ENCODE measurements at places on chromosomes 2 and 18. TPM values are rescaled to one million over a fixed set of nuclear protein-coding genes. Genes with fewer than 3 reads are reported as not detected.

Gene MGAT4A
- total RNA-seq, result 1.7 TPM

Gene C2orf81
- total RNA-seq, result 1.6 TPM

Gene CYP27A1
- 5.8 TPM for total RNA-seq

Gene LOXL3
- 12.4 TPM for total RNA-seq

Gene CCDC74B
- total RNA-seq, result 8.6 TPM

DNA sequence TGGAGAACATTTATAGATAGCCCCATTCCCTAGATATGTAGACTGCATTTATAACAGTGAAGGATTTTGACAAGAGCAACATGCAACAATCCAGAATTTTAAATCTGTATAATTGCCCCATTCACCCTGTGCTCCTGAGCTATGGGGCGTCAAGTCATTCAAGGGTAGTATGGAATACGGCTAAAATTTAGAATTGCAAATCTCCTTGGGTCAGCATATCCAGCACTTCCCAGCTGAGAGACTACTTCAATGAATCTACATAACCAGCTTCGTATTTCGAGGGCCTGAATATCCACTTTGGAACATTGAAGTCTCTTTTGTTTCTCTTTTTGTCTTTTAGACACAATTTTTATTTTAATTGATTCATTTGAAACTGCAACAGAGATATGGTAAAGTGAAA is 28.4 kb upstream of the ACVR1C start:
- no peak for DNase-seq

- DNase-seq, result no peak
Measured at GRCh38 chr2:190415794-190416775, 7.9 kb downstream of the MFSD6 start.

GRCh38 chr2:159856760-159857159 is 58.8 kb upstream of the CD302 start:
- no peak for DNase-seq

DNA sequence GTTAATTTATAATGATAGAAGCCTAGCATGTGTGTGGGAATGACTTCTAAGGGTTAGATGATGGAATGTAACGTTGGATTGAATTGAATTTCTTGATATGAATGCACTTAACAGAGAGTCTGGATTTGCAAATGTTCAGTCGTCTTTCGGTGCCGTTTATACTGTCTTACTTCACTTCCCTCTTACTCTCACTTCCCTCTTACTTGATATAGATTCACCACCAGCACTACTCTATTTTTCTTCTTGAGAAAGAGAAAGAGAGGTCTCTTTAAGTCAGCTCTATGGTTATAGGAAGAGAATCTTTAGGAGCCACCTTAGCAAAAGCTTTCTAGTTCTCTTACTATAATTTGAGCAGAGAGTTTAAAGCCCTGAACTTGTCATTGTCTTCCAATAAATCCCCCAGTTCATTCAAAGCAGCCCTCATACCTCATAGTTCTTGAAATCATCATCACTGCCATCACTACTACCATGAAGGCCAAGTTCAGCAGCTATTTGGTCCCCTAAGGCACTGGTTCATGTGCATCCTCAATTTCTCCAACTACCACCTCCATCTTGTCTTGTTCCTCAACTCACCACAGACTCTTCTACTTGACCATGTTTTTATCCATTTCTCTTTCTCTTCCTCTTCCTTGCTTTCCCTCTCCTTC is 501.7 kb upstream of the TCF4 start:
- no peak for DNase-seq

DNA sequence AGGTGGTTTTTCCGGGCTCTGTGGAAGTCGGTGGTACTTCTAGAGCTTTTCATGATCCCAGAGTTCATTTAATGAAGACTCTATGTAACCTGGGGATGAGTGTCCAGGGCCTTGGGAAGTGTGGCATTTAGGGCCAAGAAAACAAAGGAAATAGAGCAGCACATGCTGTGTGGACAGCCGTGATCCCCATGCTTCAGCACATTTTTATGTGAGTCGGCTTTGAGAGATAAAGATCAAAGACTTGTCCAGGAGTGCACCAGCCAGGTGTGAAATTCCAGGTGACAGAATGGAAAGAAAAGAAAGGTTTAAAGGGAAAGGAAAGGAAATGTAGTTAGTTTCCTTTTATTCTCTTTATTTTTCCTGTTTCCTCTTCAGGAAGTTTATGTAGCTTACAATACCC is 258.0 kb upstream of the NRP2 start:
- DNase-seq, result no peak

GRCh38 chr18:58599106-58599505 is 29.8 kb downstream of the ALPK2 start:
- peak; percentile 31 for DNase-seq

DNA sequence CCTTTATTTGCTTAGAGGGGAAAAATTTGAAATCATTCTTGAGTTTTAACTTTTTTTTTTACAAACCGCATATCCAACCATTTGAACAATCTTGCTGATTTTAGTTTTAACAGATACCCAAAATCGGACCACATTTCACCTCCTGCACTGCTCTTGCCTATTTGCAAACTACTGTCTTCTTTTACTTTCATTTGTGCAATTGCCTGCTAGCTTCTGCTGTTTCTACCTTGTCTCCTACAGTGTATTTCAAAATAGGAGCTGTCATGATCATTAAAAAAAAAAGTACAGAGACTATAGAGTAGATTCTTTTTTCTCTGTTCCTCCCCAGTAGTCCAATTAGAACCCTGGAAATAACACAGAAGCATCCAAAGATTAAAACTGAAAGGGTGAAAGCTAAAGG is 1081.2 kb downstream of the SOCS6 start:
- DNase-seq, result no peak

DNA sequence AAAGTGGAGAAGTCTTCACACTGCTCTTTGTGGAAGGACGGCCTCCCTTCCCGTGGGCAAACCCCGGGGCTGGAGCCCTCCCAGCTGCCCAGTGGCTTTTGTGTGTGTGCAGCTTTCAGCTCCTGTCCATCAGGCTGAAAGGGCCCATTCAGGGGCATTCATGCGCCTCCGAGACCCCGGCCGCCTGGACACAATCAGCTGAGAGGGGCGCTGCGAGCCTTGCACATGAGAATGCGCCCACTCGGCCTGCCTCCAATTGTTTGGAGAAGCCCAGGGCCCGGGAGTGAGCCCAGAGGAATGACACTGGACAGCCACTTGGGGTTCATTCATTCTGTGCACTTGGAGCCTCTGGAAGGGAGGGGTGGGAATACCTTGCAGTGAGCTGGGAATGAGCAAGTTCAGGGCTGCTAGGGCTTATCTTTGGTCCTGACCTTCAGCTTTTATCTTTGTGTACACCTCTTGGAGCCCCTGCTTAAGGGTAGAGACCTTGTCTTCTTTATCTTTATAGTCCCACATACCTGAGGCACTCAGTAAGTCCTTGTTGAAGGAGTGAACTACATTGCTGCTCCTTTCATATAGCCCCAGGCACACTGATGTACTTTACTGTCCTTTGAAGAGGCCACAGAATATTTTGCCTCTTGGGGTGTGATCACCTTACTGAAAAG is 56.5 kb downstream of the TCF7L1 start:
- DNase-seq, result no peak

DNA sequence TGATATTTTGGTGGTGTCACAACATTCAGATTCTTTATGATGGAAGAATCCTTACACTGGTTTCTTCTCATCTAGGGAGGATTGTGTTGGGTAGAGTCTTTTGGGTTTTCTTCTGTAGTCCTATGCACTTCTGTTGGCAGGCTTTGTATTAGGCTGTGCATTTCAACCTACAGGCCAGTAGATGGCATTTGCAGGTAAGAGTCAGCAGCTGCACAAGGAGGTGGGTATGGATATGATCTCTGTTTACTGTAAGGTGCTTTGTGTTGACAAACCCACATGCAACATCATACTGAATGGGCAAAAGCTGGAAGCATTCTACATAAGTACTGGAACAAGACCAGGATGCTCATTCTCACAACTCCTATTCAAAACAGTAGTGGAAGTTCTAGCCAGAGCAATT is 656.8 kb downstream of the METTL4 start:
- peak; percentile 56 for DNase-seq

DNA sequence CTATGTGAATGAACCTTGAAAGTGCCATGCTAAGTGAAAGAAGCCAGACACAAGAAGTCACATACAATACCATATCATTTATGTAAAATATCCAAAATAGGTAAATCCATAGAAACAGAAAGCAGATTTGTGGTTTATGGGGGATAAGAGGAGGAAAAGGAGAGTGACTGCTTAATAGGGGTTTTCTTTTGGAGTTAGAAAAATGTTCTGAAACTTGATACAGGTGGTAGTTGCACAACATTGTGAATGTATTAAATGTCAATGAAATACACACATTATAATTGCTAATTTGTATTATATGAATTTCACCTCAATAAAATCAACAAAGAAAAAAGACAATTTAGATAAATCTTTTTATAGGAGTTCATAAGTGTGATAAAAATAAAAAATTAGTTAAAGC is 37.1 kb downstream of the MEMO1 start:
- DNase-seq, result no peak

- DNase-seq, result peak; percentile 69
Measured at GRCh38 chr2:197708331-197708730, 3.2 kb downstream of the MARS2 start.

DNA sequence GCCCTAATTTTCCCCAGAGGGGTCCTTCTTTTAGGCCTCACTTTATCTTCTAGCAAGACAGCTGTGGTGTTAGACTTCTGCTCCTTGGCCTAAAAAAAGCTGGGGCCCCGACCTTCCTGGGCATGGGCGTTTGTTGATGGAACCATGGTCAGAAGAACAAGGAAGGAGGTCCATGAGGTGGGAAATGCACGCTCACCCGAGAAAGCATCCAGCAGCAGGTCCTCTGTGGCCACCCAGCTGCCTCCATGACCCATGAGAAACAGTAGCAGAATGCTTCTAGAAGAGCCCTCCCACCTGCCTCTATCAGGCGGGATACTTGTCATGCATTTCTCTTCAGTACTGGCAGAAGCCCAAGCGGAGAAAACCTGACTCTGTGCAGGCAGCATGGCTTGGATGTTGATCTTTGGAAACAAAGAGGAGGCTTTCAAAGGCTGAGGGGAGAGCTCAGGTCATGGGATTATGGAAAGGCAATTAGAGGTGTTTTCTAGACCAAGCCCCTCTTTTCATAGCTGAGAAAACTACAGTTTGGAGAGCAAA is 249.1 kb downstream of the FAM210A start:
- DNase-seq, result no peak

- DNase-seq, result no peak
Measured at GRCh38 chr2:202001826-202002225, 31.8 kb upstream of the FZD7 start.

GRCh38 chr2:70118798-70119454 is 31.6 kb downstream of the PCBP1 start:
- no peak for DNase-seq

DNA sequence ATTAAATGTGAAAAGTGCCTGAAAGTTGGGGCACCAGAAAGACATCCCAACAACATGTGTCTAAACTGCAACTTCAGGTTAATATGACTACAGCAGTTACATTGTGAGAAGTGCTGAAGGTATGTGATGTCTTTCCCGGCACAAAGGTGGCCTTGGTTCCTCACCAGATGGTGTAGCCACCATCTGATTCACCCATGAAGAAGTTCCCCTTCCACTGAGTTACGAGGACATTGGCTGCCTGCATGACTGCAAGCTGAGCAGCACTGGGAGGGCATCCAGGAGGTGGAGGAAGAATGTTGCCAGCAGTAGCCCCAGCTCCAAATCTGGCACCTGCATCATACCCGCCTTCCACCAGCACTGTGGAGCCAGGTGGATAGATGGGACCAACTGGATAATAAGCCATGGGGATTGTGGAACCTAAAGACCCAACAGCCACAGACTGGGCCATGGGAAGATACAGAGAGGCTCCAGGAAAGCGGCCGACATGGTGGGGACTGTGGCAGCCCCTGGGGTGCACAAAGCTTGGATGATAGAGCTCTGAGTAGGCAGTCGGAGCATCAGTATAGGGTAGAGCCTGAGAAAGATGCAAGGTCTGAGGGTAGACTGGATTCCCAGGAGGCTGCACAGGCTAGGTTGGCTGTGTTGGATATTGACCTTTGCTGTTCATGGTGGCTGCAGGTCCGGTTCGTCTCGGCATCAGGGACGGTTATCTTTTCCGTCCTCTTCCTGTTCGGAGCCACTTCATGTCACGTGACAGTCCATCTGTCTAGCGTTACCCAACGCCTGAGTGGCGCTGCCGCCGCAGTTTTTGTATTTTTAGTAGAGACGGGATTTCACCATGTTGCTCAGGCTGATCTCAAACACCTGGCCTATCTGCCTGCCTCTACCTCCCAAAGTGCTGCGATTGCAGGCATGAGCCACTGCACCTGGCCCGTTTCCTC is 36.9 kb downstream of the SUMO1 start:
- no peak for DNase-seq

- DNase-seq, result no peak
Measured at GRCh38 chr2:235504441-235505180, 10.8 kb downstream of the AGAP1 start.

- no peak for DNase-seq
Measured at GRCh38 chr2:160454070-160454797, 39.4 kb downstream of the RBMS1 start.

DNA sequence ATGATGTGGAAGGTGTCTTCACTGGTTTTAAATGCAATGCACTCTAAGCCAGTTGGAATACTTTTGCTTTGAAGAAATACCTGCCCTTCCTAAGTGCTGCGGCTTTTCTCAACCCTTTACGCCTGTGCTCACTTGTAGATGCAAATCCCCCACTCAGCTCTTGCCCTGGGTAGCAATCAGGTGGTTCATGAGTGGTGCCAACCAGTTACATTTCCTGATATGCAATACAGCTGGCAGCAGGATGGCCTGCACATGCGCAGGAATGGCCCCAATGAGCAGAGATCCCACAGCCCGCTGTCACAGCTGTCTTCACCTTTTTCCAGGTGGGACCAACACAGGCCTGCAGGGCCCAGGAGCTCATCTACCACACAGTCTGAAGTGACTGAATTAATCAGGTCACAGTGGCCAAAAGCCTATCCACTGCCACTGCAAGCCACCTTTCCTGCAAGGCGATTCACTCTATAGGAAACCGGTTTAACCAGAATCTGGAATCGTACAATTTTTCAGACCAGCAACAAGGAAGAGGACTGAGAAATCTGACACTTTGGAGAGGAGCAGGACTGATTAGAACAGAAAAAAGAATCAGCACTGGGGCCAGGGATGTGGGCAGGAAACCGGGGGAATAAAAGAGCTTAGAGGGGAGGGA is 247.8 kb downstream of the MYT1L start:
- DNase-seq, result peak; percentile 48

Measured in PC-3 (cell line).